ENCODE measurements at places on chromosomes 2 and 18.
A peak's percentile ranks its signal among the peaks of the same experiment; 100 is the strongest.

DNA sequence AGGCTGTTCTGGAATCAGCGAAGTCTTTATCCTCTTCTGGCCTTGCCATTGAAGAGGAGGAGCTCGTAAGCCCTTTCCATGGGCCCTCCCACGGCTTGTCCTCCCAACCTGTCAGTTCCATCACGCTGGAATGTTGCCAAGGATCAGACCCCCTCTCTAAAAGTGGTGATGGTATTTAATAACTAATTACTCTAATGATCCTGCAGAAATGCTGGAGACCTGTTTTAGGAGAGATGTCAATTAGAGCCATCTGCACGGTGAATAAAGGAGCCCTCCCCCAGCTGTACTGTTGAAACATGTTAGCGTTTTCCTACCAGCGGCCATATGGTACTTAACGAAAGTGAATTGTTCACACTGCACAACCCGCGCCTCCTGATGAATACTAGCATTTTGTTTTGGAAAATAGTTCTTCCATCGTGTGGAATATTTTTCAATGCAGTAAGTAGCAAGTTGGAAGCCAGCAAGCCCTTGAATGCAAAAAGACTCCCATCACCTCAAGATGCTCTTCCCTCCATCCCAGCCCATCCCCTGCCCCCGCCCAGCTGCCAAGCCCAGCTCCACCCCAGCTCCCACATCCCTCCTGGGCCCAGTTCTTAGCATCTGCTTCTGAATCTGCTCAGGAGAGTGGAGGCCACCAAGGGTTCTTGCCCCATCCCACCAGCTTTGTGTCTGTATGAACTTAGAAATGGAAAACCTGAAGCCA is 145.4 kb downstream of the KLHL29 start:
- DNase-seq: peak; percentile 79

GRCh38 chr2:174807931-174808330 is 43.7 kb upstream of the CHRNA1 start:
- DNase-seq: no peak

DNA sequence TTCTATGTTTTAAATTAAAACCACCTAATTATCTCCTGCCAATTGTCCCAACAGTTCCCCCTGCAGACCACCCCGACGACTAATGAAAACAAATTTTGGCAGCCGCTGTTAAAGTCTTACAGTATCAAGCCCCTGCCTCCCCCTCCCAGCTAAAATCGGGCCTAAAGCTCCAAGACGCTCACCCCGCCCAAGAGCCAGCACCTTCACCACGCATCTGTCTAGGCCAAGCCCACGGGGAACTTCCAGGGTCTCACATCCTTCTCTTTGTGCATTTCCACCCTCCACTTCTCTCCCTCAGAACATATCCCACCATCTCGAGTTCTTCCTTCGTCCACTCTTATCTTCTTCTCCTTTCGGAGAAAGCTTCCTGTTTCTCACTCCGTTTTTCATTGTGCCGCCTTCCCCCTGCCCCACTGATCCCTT is 445 bp downstream of the PRPF40A start:
- DNase-seq: peak; percentile 41

- DNase-seq: no peak
Observed at GRCh38 chr2:24842081-24843050, 49.1 kb downstream of the CENPO start.

DNA sequence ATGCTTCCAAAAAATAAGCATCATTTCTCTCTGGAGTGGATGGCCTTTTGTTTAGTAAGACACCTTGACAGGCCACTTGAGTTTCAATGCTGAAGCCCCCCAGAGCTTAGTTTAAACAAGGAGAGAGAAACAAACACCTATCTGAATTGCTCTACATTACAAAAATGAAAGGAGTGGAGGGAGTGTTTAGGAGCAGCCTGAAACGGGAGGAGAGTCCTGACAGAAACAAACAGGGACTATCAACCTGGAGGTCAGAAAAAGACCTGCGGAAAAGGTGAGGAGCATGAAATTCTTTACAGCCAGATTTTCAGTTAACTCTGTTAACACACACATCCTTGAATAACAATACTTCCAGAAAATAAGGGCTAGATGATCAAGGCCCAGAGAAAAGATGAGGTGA is 126.2 kb downstream of the NR4A2 start:
- DNase-seq: no peak

DNA sequence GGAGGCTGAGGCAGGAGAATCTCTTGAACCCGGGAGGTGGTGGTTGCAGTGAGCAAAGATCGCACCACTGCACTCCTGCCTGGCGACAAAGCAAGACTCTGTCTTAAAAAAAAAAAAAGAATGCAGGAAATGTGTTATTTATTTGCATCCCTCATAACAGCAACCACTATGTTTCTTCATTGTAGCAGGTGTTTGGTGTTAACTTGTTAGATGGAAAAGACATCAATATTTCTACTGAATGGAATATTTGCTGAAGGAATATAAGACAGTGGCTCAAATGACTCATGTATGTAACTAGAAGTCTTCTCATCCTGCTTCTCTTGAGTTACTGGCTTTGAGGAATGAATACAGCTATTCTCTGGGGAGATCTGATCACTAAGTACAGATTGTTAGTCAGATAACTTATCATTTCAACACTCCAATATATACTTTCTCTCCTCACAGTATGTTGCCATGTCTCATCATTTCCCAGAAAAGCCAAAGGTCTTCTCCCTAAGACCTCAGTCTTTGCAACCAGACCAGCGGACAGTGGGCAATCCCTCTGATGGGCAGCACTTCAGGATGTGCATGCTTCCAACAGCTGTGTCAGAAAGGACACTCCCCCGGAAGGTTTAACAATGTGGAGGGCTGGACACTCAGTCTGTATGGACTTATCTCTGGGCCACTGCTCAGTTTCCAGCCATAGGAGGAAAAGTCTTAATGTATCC is 104.4 kb upstream of the STK17B start:
- no peak for DNase-seq

GRCh38 chr2:194539425-194539824 is 1117.6 kb upstream of the SLC39A10 start:
- DNase-seq: no peak

GRCh38 chr2:191038241-191038725 is 24.3 kb upstream of the STAT1 start:
- DNase-seq: no peak

DNA sequence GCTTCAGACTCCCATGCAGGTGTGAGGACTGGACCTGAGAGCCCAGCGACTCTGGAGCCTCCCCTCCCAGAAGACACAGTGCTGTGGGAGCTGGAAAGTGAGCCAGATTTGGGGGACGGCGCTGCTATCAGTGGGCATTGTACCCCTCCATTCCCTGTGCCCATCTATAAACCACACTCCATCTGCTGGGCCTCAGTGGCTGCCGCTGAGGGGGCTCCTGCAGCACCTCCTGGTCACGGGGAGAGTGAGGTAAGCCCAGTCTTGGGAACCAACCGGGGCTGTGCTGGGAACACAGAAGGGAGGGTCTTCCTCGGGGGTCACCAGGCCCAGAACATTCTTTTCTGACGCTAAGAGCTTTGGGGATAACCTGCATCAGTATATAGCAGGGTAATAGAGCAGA is 9.5 kb downstream of the PSD4 start:
- DNase-seq: no peak

DNA sequence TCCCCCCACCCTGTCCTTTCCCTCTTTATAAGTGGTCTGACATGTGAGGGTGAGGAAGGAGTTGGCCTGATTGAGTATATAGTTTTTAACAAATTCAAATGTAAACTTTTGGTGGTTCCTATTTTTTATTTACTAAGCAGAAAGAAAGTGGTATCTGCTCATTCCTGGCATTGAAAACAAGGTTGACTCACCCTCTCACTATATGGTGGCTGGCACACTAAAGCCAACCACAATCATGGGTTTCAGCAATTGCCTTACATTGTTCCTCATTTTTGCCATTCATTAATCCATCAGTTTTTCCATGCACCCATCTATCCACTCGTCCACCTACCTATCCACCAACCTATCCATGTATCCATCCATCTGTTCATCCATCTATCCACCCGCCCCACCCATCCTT is 75.4 kb upstream of the IGFBP5 start:
- no peak for DNase-seq

- no peak for DNase-seq
Observed at GRCh38 chr18:5173646-5174045, 23.4 kb downstream of the AKAIN1 start.

DNA sequence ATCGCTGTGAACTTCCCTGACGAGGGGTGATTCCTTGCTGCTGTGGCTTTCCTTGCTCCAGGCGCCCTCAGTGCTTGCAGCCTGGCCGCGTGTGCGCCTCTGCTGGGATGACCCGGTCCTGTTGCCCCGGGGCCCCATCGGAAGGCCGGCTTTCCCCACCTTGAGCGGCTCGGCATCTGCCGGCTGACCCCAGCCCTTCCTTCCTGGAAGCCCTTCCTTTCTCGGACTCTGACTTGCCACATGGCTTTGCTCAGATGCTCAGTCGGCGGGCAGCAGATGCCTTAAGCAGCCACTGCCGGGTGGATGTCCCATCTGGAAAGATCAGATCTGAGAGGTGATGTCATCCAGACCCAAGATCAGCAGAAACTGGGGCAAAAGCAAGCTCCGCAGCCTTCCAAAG is 100.5 kb upstream of the ODC1 start:
- no peak for DNase-seq

- DNase-seq: no peak
Observed at GRCh38 chr2:55061523-55062344, 11.5 kb upstream of the RTN4 start.

DNA sequence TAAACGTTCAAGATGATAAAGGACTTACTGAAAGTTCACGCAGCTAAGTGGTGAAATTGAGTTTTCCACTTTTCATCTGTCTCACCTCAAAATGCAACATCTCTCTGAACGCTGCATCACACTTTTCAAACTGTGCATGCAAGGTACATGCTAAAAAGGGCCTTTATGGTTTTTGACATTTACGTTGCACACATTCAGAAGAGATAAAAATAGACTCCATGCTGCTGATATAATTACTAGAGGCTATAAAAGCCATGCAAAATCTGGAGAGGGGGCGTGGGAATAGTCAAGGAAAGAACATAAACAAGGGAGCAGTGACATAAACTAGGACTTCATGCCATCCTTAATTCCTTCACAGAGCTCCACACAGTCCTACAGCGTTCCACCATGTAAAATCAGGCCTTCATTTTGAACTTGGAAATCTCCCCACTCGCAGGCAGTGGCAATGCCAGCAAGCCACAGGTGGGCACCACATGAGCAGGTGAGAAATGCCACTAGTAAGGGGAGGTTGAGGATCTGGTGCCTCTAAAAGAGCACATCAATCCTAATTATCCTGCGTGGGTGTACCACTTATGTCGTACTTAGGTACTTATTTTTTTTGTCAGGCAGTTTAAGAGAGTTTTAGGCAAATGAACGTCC is 71.4 kb downstream of the ZEB2 start:
- DNase-seq: no peak

GRCh38 chr2:119841550-119841949 is 81.8 kb downstream of the PTPN4 start:
- DNase-seq: no peak

- DNase-seq: no peak
Observed at GRCh38 chr18:9321736-9322135, 12.8 kb upstream of the TWSG1 start.

GRCh38 chr2:98433363-98433964 is 11.2 kb upstream of the INPP4A start:
- no peak for DNase-seq

Data from D341Med (cell line).